ENCODE measurements at places on chromosomes 7 and 10.

DNA sequence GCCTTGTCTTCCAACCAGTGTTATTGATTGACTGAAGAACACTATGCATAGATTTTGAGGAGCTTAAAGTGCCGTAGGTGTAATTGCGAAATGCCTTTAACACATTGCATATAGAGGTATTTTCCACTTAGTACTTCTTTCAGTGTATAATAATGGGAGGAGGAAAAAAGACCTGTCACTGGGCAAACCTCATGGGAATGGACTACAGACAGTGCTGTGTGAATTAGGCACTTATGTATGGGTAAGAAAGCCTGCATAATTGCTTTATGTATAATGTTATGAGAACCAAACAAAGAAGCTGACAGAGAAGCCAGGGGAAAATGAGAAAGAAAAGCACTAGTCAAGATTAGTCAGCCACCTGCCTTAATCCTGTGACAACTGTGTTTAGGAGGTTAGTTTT, 12.4 kb upstream of the SCRN1 start:
- no peak for DNase-seq

GRCh38 chr10:102704915-102705314, 9.3 kb downstream of the ARL3 start:
- DNase-seq = no peak

- DNase-seq = no peak
These were observed 168.0 kb downstream of the ZNF438 start for GRCh38 chr10:30863516-30864210.

- no peak for DNase-seq
These were observed 149.8 kb downstream of the AMPH start for GRCh38 chr7:38481401-38481800.

DNA sequence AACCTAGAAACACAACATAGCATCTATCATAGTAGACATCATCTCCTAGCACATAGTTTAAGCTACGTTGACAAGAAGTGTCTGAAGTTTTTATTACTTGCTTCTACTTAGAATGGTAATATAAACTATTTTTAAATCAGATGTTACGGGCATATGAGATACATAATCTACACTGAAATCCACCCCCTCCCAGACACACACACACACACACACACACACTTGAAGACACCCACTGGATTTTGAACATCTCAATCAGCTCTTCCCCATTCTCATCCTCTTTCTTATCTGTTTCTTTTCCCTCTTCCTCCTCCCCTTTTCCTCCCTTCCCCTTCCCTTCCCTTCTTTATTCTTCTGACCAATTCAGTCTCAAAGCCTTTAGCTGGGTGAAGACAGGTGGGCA, 175.9 kb downstream of the PAXIP1 start:
- no peak for DNase-seq

DNA sequence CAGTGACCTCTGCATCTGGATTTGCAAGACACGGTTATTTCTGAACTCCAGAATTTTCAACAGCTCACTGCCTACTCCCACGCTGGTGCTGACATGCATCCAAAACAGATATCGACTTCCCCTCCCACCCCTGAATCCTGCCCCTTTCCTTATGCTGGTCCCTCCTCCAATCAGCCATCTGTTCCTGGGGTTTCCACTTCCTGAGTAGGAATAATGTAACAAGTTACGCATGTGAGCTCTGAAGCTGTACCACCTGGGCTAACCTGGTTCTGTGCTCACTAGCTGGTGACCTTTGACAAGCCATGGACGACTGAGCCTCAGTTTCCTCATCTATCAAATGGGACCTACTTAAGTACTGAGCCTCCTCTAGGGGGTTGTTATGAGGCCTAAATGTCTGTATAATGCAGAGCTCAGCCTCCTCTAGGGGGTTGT, 1.7 kb upstream of the NCAPG2 start:
- no peak for DNase-seq

DNA sequence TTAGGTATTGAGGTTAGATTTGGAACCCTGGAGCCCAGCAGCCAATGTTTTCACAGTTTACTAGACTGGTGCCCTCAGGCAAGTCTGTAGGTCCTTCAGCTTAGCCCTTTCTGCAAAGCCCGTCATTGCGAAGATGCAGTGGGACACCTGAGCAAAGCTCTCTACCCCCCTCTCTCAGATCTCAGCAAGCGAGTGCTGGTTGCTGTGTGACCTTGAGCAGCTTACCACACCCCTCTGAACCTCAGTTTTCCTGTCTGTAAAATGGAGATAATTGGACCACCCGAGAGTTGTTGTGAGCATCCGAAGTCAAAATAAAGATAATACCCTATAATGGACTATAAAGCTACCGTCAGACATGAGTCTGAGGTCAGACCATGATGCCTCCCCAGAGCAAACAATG, 3.7 kb downstream of the NPC1L1 start:
- no peak for DNase-seq

- no peak for DNase-seq
These were observed 37.1 kb downstream of the STRA8 start for GRCh38 chr7:135270577-135271254.

- no peak for DNase-seq
These were observed at the start of gene VAX1 for GRCh38 chr10:117137911-117138642. TSS of gene VAX1 (minus strand) at chr10:117138270. CDS start at chr10:117138056, 214 bp downstream.

GRCh38 chr7:104113788-104114187, 94.0 kb downstream of the ORC5 start:
- DNase-seq = no peak

- DNase-seq = no peak
These were observed 26.1 kb upstream of the ACTR3B start for GRCh38 chr7:152733286-152733934.

DNA sequence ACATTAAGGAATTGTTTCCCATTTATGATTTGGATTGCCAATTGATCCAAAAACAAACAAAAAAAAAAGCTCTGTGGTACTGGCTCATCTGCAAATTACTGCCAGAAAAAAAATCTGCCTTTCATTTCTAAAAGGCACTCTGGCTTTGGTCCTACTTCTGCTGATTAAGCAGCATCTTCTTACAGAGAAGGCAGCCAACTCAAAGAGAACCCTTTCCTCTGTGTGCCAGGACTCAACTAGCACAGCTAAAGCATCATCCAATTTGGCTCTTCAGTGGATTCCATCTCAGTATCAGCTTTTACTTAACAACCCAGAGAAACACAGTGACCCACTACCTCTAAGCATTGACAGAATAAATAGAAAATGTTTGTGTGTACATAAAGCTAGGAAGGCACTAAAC, 80.6 kb downstream of the GSAP start:
- no peak for DNase-seq

DNA sequence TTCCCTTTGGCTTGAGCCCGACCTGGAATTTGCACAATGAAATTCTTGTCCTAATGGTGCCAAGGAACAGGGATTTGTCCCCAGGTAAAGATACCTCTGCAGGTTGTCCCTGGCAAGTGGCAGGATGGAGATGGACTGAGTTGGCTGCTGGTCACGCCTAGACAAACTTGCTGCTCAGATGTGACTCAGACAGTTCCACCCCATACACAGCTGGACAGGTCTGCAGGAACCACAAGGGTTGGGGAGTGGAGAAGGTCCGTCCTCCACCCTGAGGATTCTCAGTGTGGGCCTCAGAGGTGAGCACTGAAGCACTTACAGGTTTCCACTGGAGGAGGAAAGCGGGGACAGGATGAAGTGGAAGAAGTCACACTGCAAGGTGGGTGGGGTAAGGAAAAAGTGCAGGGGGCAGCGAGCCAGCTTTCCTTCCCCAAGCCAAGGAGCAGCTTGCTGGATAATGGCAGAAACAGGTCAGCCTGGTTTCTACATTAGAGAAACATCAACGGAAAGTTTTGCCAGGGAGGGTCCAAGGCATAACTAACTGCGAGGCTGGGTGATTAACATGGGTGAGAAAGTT, 20.5 kb downstream of the ITPRIP start:
- no peak for DNase-seq

DNA sequence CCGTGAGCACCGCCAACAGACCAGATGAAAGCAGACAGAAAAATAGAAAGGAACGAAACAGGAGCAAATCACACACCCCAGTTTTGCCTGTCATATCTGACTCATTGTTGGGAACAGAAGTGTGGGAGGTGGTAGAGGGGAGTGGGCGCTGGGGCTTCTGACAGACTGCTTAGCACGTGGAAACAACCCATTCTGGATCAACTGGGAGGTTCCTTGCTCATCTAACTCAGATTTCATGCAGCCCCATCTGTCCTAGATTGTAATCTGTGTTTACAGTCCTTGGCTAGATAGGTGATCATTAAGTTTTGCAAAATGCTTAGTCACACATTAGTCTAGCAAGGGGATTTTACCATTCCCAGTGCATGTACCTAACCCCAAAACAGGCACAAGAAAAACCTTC, 154.1 kb downstream of the NRP1 start:
- DNase-seq = no peak

GRCh38 chr7:158236400-158236799, 351.2 kb downstream of the PTPRN2 start:
- no peak for DNase-seq

DNA sequence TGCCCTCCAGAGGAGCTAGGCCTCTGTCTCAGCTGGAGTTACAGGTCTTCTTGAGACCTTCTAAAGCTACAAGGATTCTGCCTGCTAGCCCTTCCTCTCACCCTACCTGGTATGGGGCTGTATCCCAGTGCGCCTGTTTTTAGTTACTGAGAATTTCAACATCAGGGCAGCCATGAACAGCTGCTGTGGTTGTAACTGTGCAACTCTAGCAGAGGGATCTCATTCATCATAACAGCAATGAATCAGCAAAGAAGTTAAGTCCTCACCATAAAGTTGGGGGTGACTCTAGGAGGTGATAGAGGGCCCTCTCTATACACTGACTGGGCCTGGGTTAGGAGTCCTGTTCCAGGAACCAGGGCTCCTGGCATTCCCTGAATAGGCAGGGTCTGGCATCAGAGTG, 14.0 kb upstream of the CDH23 start:
- no peak for DNase-seq

Measured in germinal center (tissue), 1 donor.